ENCODE measurements at places on chromosomes 11 and 22.
A peak's percentile ranks its signal among the peaks of the same experiment; 100 is the strongest.

DNA sequence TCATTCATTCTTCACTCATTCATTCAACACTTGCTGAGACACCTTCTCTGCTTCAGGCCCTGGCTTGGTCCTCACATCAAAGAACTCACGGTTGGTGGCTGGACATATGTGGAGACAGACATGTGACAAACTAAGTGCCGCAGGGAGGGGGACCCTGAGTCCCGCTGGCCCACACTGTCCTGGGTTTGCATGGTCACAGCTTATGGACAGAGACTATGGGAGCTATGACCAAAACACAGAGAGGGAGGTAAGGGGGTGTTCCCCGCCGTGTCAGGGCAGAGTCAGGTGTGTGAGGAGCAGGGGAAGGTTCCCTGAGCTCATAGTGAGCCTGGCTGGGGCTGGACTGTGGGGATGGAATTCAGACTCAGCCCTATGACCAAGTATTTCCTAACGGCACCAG lies 123.1 kb downstream of the MPPED1 start:
- no peak for DNase-seq

DNA sequence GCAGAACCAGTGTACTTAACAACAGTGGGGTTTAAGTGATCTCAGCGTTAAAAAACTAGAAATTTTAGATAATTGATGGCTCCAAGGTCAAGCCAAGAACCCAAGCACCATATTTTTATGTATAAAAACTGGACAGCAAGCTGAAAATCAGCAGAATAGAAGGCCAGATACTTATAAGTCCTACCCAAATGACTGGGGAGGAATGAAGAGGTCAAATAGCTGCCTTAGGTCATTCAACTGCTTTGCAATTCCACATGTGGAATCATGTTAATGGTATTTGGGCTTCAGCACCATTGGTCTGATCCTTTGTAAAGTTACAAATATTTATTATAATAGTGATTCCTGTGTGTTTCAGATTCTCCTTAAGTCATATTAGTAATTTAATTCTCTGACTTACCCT lies 108.4 kb downstream of the FAT3 start:
- no peak for DNase-seq

GRCh38 chr22:46245511-46245910 lies 4.6 kb downstream of the CDPF1 start:
- no peak for DNase-seq

GRCh38 chr11:83292709-83293456 lies 6.7 kb upstream of the CCDC90B start:
- DNase-seq, result peak; percentile 84

DNA sequence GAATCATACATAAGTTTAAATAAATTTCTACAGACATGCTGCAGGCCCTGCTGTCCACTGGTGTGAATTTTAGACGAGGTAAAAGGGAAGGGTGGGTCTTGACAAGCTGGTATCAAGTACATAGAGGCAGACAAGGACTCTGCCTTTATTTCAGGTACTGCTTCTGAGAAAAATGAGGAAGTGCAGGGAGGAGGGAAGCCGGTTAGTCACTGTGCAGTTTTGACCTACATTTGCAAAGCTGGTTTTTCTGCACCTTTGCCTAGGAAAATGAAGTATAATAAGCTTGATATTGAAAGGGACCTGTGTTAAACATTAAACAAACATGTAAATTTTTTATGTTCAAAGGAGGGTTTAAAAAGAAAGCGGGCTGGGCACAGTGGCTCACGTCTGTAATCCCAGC lies 24.6 kb downstream of the TMEM45B start:
- DNase-seq, result no peak
